Activated CD8-positive, alpha-beta memory T cell treated with anti-CD3 and anti-CD28 coated beads, Interleukin-2, amount 10 ng/mL, durations not matched to agents 7 days and 5 days (primary cell): ENCODE measurements at places on chromosomes 1 and 21. TPM values are rescaled to one million over a fixed set of nuclear protein-coding genes. Genes with fewer than 3 reads are reported as not detected.

The C1QB gene
- not detected for total RNA-seq

The TMPRSS15 gene
- total RNA-seq: not detected

The LMO4 gene
- 49.2 TPM for total RNA-seq

The TMEM53 gene
- total RNA-seq: 3.6 TPM

The PYCR2 gene
- 106 TPM for total RNA-seq
